ENCODE measurements at places on chromosomes 4 and X.

DNA sequence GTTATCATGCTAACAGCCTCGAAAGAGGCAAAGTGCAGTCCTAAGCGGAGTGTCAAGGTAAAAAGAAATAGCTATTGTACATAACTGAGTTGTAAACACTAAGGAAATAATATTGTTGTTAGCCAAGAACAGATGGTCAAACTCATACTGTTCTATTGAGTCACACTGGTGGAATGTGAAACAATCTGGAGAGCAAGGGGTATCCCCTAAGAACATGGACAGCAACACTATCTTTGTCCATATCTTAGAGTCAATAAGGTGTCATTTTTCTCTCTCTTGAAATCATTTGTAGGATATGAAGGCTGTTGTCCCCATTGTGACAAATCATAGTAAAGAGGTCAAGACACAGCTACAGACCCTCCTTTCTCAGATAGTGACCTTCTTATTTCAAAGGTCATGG lies 4.5 kb upstream of the PDGFC start:
- DNase-seq: no peak

- DNase-seq: no peak
Measured at GRCh38 chrX:30597216-30598012, 19.8 kb upstream of the TASL start.

DNA sequence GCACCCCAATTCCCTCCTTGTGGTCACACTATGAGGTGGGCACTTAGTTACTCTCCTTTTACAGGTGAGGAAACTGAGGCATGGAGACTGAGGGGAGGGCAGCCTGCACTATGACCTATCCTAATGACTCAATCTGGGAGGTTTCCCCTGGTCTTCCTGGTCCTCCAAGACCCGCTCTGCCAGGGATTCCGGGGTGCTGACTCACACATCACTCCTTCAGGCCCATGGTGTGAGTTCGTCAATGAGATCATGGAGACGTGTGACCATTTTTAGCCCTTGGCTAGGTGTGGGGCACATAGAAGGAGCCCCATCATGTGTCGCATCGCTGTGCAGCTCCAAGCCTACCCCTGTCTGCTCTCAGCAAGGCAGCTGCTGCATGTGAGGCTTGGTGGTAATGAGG lies 32.4 kb upstream of the BCOR start:
- no peak for DNase-seq

DNA sequence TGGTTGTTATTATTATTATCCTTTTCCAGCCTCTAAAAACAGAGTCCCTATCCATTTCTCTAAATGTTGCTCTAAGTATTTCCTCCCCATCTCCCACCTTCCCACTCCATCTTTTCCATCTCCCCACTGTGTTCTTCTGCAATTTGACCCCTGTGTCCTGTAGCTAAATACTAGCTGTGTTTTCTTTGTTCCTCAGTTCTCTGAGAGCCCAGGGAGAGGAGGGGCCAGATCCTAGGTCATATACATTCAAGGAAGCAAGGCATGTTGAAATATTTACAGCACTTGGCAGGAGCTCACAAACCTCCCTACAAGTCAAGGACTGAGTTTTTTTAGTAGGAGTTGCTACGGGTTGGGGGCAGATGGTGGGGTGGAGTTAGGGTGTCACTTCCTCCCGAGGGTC lies 10.5 kb downstream of the SLC16A2 start:
- no peak for DNase-seq

- peak; percentile 25 for DNase-seq
Measured at GRCh38 chr4:153153339-153153871, 50.8 kb upstream of the TRIM2 start.

GRCh38 chr4:174209341-174209740 lies 74.1 kb downstream of the FBXO8 start:
- no peak for DNase-seq

DNA sequence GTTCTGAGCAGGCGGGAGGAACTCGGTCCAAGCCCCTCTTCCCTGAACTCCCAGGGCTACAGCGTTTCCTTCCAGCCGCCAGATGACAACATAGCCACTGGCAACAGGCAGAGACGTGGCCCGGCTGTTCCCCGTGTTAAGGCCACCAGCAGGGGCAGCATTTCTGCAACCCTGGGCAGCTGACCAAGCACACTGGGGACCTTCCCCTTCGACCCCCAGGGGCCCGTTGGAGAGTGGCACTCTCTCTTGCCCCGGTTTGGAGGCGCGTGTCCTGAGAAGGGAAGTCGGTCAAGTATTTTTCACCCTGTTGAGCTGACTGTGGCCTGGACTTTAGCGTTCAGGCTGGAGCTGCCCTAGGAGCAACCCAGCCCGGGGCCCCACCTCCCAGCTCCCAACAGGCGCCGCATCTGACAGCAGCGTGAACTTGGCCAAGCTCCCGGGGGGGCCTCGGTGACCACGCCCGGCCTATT lies 37.6 kb downstream of the ZBTB49 start:
- no peak for DNase-seq

DNA sequence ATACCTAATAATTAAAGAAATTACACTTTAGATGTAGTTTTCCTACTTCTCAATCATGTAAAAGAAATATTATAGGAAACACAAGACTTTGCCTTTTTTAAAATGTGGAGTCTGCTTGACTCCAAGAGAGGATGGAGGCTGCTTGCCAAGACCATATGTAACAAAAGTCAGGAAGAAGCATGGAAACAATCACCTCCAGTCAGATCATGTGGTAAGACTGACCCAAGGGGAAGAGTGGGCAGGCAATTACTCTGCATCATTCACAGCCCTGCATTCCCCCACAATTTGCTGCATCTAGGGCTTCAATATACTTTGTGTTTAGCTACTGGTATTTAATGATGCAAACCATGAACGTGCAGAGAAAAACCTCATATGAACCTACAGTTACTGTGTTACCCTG lies 78.0 kb upstream of the RXFP1 start:
- no peak for DNase-seq

DNA sequence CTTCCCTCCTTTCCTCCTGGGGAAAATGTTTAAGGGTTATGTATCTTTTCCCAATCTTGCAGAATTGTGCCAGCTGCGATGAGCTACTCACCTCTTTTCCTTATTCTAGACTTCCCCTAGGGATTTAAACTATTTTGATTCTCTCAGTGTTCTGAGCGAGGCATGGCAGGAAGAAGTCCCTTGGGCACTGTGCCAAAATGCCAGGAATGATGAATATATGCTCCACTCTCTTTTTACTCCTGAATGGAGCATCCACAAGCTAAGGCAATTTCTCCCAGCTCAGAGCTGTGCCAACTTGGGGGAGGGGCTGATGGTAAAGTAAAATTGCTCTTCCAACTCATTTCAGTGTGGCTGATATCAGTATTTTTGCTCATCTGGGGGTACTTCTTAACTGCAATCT lies 4.0 kb upstream of the C4orf17 start:
- DNase-seq: no peak

GRCh38 chr4:37799941-37800554 lies 26.4 kb upstream of the PGM2 start:
- no peak for DNase-seq

DNA sequence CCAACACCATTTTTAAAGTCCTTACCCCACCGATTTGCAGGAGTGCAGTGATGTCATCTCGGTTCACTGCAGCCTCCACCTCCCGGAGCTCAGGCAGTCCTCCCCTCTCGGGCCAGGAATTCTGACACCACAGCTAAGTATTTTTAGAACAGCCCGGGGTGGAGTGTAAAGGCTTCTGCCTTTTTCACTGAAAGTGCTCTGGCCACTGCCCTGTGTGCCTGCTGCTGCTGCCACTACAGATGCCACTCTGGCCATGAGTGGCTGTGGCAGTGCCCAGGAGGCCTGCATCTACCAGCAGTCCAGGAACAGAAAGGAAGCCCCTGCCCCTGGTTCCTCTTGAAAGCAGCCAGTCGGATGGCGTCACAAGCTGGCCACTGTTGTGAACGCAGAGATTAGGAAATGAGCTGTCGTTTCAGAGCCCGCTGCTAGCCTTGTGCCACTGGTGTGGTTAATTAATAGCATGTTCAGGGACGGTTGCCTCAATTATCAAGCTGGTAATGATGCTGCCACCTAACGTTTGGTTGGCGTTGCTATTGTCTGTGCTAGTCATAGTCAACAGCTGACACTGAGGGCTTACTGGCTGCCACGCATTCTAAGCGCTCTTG lies 23.6 kb upstream of the TBC1D14 start:
- DNase-seq: no peak

DNA sequence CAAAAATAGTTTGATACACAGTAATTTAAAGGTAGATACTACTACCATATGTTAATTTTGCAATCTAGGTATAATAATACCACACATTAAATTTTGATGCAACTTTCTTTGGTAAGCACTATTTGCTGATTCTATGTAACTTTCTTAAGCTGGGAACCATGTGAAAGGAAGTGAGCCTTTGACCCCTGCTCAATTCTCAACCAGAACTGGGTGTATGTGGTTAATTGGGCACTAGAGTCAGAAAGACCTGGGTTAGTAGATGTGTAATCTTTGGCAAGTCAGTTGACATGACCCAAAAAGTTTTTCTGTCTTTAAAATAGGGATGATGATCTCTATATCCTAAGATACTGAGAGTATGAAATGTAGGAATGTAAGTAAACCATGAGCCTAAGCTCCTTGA lies 22.4 kb downstream of the TLR2 start:
- no peak for DNase-seq

GRCh38 chrX:44908153-44908552 lies 35.2 kb downstream of the KDM6A start:
- DNase-seq: no peak

DNA sequence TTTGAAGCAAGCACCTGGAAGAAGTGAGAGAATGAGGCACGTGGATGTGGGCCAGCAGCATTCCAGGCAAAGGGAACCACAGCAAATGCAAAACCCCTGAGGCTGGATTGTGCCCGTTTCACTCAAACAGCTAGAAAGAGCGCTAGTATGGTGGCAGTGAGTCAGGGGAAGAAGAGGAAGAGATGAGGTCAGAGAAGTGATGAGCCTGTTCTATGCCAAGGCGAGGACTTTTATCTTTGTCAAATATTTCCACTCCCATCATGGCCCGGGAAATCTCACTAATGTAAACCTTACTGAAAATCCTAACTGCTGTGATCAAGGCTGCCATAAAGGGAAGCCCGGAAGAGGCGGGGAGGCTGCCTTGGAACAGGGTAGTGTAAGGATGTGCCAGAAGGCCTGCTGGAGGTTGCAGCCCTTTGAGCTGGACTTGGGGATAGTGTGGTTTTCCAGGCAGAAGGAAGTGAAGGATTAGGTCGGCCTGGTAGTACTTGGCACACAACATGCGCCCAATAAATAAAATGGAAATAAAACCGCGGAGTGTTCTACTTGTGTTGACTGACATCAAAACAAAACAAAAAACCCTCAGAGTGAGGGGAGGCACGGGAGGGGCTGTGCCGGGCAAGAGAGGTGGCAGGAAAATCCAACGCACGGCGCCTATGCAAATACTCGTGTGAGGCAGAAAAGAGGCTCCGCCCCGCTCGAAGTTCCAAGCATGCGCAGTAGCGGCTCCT lies 1.2 kb upstream of the CDK16 start:
- DNase-seq: no peak

- DNase-seq: no peak
Measured at GRCh38 chr4:142721187-142721586, 124.9 kb downstream of the INPP4B start.

DNA sequence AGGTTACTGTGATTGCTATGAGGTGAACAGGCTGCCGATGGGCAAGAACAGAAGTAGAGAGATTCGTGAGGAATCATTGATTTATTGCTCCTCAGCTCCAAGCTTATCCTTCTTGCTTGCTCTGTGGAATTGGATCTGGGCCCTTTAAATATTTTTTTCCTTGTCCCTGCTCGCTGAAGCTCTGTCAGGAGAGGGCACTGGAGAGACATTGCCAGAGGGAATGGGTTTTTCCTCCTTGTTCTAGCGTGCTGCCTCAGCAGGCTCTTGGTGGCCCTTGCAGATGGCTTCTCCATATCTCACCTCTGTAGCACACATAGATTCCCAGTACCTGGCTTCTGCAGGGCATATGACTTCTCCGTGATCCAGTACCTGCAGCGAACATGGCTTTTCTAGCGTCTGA lies 67.4 kb downstream of the CNGA2 start:
- DNase-seq: no peak

DNA sequence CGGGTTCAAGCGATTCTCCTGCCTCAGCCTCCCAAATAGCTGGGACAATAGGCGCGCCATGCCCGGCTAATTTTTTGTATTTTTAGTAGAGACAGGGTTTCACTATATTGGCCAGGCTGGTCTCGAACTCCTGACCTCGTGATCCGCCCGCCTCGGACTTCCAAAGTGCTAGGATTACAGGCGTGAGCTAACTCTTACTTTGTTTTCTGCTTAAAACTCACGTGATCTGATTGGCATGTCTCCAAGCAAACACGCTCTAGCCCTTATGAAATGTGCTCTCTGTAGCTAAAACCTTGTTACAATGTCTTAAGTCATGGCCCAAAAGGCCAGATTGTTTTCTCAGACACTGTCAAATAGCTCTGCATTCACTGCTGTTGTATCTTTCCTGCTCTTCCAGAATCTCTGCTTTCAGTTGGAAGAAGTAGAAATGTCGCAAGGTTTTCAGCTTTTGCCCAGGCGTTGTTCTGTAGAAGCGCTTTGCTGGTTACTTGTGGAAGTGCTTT lies 39.7 kb upstream of the OGT start:
- DNase-seq: no peak

DNA sequence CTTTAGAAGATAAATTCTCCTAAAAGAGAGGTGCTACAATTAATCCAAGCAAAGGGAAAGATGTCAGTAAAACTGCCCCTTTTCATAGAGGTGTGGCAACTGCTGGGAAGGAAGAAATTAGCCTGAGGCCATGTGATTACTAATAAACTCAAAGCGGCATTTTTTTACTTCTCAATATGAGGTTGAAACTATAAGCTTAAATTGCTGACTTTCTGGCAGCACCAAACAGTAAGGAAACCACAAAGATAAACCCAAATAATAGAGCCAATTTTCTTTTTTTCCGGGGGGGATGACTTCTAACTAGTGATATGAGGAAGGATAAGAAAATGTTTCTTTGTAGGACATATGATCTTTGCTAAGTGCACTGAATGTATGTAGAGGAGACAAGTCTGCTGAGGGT lies 30.9 kb downstream of the AR start:
- DNase-seq: no peak

GRCh38 chr4:5893004-5893580 lies at the start of gene CRMP1:
Gene CRMP1, minus strand, starts transcription at chr4:5893086. Its CDS starts 117 bp downstream, at chr4:5892969.
- no peak for DNase-seq

- no peak for DNase-seq
Measured at GRCh38 chr4:166535865-166536264, 662.8 kb downstream of the TLL1 start.

DNA sequence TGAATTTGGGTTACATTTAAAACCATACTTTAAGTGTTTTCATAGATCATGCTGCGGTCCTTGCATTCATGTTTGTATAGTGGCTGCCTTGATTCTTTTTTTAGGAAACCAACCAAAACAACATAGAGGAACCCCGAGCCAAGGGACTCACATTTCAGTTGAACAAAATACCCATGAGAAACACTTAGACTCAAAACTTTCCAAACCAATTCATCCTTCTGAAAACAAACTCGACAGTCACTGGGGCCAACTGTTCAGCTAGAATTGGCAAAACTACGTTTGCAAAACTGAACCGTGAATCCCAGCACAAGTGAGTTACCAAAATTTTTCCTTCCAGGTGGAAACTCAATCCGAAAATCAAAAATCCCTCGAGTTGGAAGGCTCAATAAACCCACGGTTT lies 1.4 kb downstream of the ADGRA3 start:
- DNase-seq: no peak

GRCh38 chrX:10021461-10022272 lies 54.5 kb downstream of the CLDN34 start:
- no peak for DNase-seq

GRCh38 chr4:1195109-1195671 lies 22.8 kb upstream of the SPON2 start:
- no peak for DNase-seq

- DNase-seq: no peak
Measured at GRCh38 chr4:71415491-71415890, 76.7 kb downstream of the SLC4A4 start.
